Spleen (tissue), 13 donors: ENCODE measurements at places on chromosomes 16 and 17. TPM values are rescaled to one million over a fixed set of nuclear protein-coding genes. Genes with fewer than 3 reads are reported as not detected.

NLRC3 gene
- total RNA-seq = 23.5 TPM

KRTAP1-5 gene
- total RNA-seq = not detected

CHST5 gene
- not detected for total RNA-seq

ABCA6 gene
- total RNA-seq = 14.1 TPM

NOTUM gene
- total RNA-seq = 0.85 TPM

MT4 gene
- total RNA-seq = not detected

- H3K4me3 ChIP-seq = no peak overlapping the region
- no peaks in the 10 kb centered on the region for H3K27me3 ChIP-seq
- no peaks in the 10 kb centered on the region for H3K4me1 ChIP-seq
- H3K27ac ChIP-seq = no peak overlapping the region
Observed at GRCh38 chr16:20285993-20286499, 41.3 kb downstream of the GP2 start.

DNA sequence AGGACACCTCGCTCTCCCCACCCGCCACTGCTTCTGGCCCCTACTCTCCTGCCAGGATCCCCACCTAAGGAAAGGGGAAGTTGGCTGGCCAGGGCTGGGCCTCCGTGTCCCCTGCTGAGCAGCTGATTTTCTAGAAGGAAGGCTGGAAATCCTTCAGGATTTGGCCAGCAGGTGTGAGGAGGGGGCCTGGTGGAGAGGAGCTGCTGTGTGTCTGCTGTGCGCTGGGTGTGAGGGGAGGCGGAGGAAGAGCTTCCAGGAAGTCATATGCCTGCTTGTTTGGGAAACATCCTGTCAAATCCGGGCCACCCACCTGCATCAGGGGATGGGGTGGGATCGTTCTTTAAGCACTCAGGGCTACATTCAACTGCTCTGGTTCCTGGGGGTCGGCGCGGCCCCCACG lies 28.6 kb downstream of the TPSG1 start:
- H3K4me3 ChIP-seq = no peak overlapping the region
- no peaks in the 10 kb centered on the region for H3K27me3 ChIP-seq
- no peaks in the 10 kb centered on the region for H3K36me3 ChIP-seq
- DNase-seq = no peak
- H3K27ac ChIP-seq = no peak overlapping the region
- H3K4me1 ChIP-seq = no peaks in the 10 kb centered on the region

- H3K4me1 ChIP-seq = peaks cover 13% of the 10 kb centered on the region
- peaks cover 57% of the 10 kb centered on the region for H3K36me3 ChIP-seq
- no peak for DNase-seq
- H3K4me3 ChIP-seq = no peak overlapping the region
- no peaks in the 10 kb centered on the region for H3K27me3 ChIP-seq
- H3K27ac ChIP-seq = no peak overlapping the region
Observed at GRCh38 chr17:56935461-56935860, 21.6 kb upstream of the TRIM25 start.

DNA sequence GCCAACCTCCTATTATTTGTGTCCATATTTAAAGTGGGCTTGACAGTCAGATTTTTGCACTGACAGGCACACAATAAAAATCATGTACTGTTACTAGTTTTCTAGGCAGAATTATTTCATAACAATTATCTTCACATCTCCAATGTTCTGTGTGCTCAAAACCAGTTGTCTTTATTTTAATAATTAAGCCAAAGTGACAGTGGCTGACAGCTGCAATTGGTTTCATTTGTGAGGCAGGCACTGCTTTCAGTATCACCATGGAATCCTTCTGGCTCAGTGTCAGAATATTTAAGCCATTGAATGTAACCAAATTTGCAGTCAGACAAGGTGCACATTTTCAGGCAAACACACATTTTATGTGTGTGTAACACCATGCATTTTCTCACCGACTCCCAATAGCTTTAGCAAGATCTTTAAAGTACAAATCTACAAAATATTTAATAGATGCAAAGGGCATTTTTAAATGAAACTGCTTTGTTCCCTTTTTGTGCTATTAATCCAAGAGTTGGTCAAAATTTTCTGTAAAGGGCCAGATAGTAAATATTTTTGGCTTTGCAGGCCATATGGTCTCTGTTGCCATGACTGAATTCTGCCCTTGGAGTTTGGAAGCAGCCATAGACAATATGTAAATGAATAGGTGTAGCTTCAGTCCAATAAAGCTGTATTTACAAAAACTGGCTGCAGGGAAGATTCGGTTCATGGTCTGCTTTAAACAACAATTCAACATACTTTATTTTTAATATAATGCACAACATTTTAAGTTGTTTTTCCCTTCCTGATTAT lies 486.0 kb downstream of the KCNJ2 start:
- no peak overlapping the region for H3K4me3 ChIP-seq
- DNase-seq = no peak
- H3K27me3 ChIP-seq = no peaks in the 10 kb centered on the region
- H3K27ac ChIP-seq = no peak overlapping the region

DNA sequence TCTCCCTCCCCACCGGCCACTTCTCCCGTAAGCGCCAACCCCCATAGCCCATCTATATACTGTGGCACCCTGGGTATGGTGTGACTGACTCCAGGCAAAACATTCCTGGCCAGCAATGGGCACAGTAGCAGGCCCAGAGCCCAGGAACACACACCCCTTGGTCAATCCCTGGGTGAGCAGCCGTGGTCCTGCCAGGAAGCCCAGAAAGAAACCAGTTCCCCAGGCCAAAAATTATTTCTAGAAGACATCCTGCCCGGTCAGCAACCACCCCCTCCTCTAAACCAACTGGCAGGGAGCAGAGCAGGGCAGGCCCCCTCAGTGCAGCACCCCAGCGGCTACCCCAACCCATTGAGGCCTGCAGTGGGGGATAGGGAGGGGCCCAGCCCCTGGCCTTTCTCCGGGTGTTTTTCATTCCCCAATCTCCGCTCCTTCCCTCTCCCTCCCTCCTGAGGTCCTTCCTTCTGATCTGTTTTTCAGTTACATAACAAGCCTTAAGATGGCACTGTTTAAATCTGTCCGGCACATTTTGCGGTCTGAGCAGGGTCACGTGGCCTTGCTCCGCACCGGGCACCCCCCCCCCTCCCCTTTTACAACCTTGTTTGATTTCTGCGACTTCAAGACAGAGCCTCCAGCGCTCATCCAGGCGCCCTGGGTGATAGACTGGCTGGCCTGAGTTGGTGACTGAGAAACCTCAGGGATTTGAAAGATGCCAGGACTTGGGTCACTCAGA lies 2.0 kb downstream of the NPTX1 start:
- peaks cover 100% of the 10 kb centered on the region for H3K27me3 ChIP-seq
- DNase-seq = no peak
- no peaks in the 10 kb centered on the region for H3K36me3 ChIP-seq
- H3K4me1 ChIP-seq = peaks cover 51% of the 10 kb centered on the region

DNA sequence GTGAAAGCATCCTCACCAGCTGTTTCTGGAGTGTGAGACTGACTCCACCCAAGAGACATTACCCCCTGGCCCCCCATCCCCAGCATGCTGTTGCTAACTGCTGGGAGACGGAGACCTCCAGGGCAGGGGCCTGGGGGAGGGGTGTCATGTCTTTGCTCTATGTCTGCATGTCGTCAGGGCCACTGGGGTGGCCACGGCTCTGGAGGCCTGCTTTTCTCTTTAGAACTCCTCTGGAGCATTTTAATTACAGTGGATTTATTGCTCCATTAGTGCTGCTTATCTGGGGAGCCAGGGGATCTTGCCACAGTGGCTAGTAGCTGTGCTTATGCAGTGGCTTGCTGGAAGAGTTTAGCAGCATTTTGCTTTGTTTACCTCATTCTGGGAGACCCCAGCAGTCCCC lies 32.3 kb downstream of the CLEC16A start:
- H3K4me1 ChIP-seq = peaks cover 1% of the 10 kb centered on the region
- no peak overlapping the region for H3K4me3 ChIP-seq
- H3K27ac ChIP-seq = no peak overlapping the region
- H3K27me3 ChIP-seq = no peaks in the 10 kb centered on the region

DNA sequence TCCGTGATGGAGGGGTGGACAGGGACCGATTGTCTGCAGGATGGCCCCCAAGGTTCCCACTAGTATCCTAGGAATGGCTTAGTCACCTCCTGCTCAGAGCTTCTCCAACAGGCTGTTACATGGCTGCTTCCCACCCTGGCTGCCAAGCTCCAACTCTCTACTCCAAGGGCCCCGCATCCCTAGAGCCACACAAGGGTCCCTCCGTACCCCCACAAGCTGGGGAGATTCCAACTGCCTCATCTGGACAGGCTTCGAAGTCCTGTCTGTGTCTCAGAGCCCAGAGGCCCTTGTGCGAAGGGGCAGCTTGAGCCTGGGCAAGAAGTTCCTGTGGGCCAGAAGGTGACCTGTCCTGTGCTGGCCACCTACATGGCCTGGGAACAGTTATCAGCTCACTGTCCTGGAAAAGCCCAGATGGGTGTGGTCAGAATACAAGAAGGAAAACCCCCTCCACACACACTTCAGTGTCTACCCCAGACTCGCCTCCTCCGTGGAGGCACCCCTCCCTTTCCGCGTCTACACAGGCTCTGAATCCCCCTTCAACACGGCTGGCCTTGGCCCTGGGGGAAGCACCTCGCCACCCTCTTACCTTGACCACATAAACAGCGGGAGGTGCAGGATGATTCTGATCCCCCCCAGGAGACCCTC lies 586 bp downstream of the MEAK7 start:
- no peaks in the 10 kb centered on the region for H3K27me3 ChIP-seq
- peak overlapping the region; percentile 79 for H3K27ac ChIP-seq
- H3K4me3 ChIP-seq = peak overlapping the region; percentile 51
- peaks cover 17% of the 10 kb centered on the region for H3K36me3 ChIP-seq
- peaks cover 44% of the 10 kb centered on the region for H3K4me1 ChIP-seq

DNA sequence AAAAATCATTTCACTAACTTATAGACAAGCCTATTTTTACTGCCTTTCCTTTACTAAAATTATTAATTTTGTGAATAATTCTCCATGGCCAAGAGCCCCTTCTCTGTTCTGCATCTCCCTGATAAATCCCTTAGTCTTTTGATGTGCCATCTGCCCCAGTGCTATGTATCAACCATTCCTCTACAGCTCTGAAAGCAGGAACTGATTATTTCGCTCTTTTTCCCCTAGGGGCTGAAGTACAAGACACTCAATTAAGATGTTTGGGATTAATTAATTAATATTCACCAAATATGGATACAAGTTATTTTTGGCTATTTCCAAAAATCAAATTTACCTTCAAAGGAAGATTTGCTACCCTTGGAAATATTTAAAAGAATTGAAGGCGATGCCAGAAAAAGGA lies 26.6 kb downstream of the SSH2 start:
- no peaks in the 10 kb centered on the region for H3K27me3 ChIP-seq
- H3K27ac ChIP-seq = no peak overlapping the region
- no peak overlapping the region for H3K4me3 ChIP-seq
- H3K36me3 ChIP-seq = no peaks in the 10 kb centered on the region
- DNase-seq = no peak

DNA sequence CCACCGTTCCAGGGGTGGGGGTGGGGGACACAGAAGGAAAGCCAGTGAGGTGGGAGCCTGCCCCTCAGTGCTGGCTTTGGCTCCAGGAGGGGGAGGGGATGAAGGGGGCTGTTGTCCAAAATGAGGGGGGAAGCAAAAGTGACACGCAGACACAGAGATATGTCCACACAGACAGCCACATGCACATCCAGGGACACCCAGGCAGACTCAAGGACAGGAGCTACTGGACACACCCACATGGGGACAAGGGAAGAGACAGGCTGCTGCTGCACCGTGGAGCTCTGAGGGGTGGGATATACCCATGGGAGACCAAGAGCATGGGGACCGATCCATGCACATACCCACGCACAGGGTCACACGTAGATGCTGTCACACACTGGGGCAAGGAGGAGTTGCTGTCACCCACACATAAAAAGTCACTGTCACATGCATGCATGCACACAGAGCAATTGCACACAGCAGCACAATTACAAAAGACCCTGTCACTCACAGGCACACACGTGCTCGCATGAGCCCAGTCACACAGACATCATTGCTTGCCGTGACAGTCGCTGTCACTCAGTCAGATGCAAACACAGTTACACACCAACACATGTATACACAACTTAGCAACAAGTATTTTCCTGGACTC lies 1.3 kb downstream of the THRA start:
- H3K4me1 ChIP-seq = peaks cover 64% of the 10 kb centered on the region
- H3K27me3 ChIP-seq = no peaks in the 10 kb centered on the region
- no peak for DNase-seq
- peak overlapping the region; percentile 98 for H3K4me3 ChIP-seq

DNA sequence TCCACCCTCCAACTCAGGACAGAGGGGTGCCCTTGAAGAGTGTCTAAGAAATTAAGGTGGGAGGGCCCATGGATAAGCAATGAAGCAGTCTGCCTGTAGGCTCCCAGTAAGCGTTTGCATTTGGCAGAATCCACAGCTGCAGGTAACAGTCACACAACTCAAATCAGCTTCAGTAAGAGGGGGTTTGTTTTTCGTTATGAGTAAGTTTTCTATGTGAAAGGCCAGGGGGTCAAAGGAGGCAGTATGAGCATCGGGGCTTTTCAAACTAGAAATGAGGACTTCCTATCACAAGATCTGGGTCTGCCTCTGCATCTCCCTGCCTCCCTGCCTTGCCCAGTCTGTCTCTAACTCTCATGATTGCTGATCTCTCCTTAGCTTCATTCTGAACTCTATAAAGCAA lies 128.1 kb upstream of the CCL2 start:
- H3K36me3 ChIP-seq = no peaks in the 10 kb centered on the region
- no peaks in the 10 kb centered on the region for H3K4me1 ChIP-seq
- H3K27me3 ChIP-seq = peaks cover 64% of the 10 kb centered on the region
- no peak overlapping the region for H3K4me3 ChIP-seq
- DNase-seq = no peak
- no peak overlapping the region for H3K27ac ChIP-seq
